ENCODE measurements at places on chromosomes 2 and 18. TPM values are rescaled to one million over a fixed set of nuclear protein-coding genes. Genes with fewer than 3 reads are reported as not detected.

- DNase-seq = no peak
These were observed 634 bp downstream of the PTPRM start for GRCh38 chr18:7567474-7568425.

DNA sequence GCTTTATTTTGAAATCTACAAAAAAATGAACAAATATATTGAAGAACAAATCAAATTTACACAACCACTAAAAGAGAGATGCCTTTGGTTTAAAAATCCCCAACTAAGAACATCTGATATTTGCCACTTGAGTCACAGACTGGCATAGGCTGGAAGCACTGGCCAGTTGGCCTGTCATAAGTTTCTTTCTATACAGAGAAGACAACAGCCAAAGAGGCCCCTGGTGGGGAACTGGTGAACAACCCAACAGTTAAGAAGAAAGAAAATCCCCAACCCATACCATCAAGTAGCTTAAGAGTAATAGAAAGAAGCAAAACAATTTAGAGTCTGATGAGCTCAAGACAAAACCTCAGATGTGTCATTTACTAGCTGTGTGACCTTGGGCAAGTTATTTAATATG is 45.5 kb downstream of the OSR1 start:
- DNase-seq = no peak

Gene DSEL
- 0.03 TPM for total RNA-seq

Gene LINC00305
- not detected for total RNA-seq

Gene IL36RN
- not detected for total RNA-seq

DNA sequence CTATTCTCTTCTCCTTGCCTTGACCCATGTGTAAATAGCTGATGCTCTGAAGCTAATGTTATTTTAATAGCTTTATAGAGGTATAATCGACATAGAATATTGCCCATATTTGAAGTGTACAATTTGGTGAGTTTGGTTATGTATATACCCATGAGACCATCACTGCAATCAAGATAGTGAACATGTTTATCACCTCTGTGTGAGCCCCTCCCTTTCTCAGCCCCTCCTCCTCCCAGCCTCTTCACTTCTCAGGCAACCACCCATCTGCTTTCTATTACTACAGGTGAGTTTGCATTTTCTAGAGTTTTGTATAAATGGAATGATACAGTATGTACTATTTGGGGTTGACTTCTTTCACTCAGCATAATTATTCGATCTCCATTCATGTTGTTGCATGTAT is 181.1 kb downstream of the INO80D start:
- DNase-seq = no peak

DNA sequence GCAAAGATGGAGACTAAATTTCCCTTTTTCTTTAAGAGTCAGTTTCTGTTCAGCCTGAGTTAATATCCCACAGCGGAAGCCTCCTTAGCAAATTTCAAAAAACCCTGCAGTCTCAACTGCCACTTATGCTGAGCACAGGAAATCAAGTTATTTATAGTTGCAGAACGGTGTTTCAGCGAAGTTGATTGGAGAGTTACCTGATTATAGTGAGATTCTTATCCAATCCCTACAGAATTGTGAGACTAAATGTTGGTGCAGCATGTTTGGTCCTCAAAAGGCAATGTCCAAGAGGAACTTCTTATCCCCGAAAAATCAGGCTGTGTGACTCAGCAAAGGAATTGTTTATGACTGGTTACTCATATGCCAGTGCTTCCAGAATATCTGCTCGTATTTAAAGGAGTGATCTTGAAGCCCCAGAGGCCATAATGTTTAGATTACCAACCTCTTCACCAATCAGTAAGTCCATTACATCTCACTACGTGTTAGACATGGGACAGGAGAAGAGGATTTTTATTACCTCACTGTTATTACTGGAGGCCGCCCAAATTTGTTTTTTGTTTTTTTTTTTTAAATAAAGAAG is 67.9 kb downstream of the LRRFIP1 start:
- no peak for DNase-seq

Gene ACVR1C
- total RNA-seq = 1.1 TPM

Gene TLX2
- total RNA-seq = 1.2 TPM

DNA sequence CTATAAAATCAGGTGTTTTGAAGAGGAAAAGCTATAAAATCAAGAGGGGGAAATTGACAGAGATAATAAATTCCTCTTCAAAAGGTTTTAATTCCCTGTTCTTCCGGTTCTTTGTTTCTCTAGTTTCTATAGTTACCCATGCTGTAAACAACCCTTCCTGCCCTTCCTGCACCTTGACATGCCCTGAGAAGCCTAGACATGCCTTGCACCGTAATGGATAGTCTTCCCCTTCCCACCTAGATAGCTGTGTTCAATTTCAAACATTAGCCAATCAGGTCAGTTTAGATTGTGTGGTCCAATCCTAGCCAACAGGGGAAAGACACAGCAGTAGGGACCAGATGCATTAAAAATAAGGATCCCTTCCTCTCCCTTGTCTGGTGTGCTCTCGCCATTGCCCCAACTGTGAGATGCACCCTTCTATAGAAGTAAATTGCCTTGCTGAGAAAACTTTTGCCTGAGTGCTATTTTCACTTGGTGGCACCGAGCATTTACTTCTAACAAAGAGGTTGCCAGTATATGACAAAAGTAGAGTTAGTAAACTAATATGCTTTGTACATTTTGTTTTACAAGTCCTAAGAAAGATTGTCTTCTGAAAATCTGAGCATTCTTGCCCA is 27.1 kb downstream of the SULT1C4 start:
- no peak for DNase-seq

DNA sequence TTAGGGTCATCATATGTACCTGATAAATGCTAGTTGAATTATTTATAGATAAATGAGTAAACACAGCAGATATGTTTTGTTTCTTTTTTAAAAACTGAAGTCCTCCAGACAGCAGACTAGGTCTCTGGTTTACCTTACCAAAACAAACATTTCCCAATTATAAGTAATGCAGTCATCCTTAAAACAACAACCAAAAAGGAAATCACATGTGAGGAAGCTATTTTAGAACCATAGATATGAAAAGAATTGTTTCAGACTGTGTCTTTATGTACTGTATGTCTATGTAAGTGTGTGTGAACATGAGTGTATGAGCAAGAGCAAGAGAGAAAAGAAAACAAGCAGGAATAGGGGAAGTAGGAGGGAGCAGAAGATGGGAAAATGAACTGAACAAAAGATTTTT is 441.0 kb downstream of the CPS1 start:
- no peak for DNase-seq

DNA sequence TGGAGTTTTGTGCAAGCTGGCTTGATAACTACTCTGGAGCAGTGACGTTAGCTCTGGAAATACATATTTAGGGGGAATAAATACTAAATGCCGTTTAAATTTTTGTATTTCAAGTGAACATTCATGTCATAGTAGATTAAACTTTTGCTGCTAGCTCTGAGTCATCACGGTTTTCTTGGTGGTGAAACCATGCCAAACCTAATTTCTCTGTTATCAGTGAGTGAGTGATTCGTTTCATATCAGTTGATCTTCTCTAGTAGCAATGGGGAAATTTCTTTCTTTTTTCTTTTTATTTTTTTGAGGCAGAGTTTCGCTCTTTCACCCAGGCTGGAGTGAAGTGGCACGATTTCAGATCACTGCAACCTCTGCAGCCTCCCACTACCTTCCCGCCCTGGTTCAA is 211.1 kb downstream of the PTPRM start:
- no peak for DNase-seq

- no peak for DNase-seq
These were observed 87.6 kb downstream of the THADA start for GRCh38 chr2:43508209-43508608.

DNA sequence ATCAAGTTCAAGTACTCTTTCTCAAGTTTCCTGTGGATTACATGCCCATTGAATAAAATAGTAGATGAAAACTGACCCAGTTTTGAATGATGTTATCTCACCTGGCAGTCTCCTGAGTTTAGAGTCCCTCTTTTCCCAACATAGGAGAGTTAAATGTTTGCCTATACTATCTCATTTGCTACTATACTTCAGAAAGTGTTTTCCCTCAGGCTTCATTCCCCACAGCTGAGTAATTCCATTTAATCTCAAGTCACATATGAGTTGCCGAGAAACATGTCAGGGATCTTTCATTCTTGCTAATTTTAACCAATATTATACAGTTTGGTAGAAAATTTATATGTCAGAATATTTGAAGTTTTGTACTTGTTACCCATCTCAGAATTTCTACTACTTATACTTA is 150.4 kb upstream of the CDH19 start:
- no peak for DNase-seq

Gene RPRM
- total RNA-seq = 0.20 TPM

GRCh38 chr2:16654833-16655444 is 10.7 kb downstream of the CYRIA start:
- no peak for DNase-seq

GRCh38 chr2:42844901-42845821 is 52.8 kb upstream of the HAAO start:
- no peak for DNase-seq

GRCh38 chr2:211035548-211036185 is 479.3 kb downstream of the CPS1 start:
- no peak for DNase-seq

- no peak for DNase-seq
These were observed 30.5 kb downstream of the TCF7L1 start for GRCh38 chr2:85163675-85164074.

Gene MAP3K19
- total RNA-seq = not detected

Gene MYCN
- not detected for total RNA-seq

- DNase-seq = no peak
These were observed 64.0 kb upstream of the ZEB2 start for GRCh38 chr2:144583741-144584453.

Gene RFTN2
- total RNA-seq = not detected

Gene SEPTIN10
- total RNA-seq = 0.13 TPM

DNA sequence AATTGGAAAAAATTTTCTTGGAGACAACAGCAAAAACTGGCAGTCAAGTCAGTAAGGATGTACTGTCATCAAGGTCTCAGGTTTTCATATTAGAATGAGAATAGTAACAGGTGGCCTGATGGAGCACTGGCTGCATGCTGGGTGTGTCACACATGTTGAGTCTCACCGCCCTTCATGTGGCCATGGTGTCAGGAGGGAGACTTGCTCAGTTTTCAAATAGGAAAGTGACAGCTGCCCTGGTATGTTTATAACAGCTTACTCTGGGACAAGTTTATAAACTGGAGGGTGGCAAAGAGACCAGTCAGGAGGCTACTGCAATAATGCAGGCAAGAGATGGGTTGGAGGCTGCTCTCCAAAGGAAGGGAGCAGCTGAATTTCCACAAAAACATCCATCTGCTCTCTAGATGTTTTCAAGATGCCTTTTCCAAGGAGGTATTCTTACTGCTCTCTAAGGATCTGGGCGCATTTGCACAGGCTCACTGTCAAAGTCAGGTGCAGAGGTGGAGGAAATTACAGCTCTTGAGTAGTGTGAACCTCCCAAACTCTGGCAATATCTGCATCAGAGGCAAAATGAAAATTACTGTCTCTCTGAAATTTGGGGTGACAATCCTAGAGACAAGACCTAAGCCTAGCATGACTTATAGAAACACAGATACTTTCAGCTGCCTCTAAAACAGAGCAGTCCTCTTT is 321.9 kb upstream of the RAB12 start:
- no peak for DNase-seq

Gene RAPGEF4
- total RNA-seq = 0.31 TPM

DNA sequence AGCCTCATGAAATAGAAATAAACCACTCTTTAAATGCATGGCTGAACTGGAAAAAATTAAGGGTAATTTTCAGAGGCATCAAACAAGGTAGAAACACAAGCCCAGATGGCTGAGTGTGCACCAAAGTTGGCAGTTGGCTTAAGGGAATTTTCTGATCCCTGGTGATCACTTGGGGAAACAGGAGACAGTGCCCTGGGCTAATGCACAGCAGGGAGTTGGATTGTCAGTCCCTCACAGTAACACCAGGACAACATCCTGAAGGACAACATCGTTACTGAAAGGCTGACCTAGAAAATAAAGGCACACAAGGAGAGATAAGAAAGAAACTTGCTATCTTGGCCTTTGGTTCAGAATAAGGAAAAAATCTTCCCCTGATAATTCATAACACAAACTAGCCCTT is 417.0 kb downstream of the SLC4A3 start:
- DNase-seq = no peak

DNA sequence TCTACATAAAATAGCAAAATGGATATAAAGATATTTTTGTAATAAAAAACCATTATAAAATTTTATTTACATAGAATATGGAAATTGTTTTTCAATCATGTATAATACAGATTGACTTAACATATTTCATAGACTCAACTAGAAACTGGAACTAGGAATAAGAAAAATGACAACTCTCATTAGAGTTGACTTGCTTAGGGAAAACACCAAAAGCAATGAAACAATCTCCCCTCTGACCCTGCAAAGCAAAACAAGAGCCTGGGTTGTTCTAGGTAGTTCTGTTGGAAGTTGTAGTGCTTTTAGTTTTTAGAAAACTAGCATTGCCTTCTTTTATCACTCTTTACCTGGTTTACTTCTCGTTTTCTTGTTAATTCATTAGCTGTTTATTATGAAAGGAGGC is 32.2 kb upstream of the MTIF2 start:
- DNase-seq = no peak

Gene ALPI
- not detected for total RNA-seq

- DNase-seq = no peak
These were observed 706 bp downstream of the UBXN2A start for GRCh38 chr2:23940718-23941620.

Gene GCA
- 14.5 TPM for total RNA-seq

Gene TACR1
- total RNA-seq = not detected

DNA sequence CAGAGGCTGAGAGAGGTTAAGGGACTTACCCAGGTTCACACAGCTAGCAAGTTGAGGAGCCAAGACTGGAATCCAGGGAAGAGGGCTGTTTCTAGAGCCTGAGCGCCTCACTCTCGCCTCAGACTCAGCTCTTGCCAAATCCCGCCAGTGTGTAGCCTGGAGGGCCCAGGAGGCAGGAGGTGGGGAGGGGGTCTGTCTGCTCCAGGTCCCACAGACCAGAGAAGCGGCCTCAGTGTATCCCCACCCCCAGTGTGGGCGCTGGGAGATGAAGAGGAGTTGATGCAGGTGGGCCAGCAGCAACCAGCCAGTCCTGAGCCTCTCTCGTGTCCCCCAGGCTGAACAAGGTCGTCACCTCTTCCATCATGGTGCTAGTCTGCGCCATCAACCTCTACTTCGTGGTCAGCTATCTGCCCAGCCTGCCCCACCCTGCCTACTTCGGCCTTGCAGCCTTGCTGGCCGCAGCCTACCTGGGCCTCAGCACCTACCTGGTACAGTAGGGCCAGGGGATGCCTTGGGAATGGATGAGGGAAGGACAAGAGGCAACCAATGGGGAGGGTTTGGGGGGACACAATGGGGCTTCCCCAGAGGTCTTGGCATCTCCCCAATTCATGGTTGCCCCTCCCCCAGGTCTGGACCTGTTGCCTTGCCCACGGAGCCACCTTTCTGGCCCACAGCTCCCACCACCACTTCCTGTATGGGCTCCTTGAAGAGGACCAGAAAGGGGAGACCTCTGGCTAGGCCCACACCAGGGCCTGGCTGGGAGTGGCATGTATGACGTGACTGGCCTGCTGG is 5.2 kb upstream of the CTDSP1 start:
- no peak for DNase-seq

DNA sequence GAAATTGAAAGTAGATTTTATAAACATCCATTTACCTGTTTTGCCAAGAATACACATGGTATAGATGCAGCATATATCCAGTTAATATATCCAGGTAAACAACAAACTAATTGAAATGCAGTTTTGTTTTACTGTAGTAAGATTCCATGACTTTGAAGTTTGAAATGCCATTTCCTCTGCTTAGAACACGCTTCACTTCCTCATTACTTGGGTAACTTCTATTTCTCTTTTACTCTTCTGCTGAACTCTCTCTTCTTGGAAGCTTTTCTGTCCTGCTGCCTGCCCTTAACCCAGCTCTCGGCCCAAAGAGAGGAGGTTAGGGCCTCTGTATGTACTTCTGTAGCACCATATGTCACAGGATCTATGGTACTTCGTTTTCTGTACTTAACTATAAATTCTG is 14.1 kb upstream of the IL1RL2 start:
- DNase-seq = no peak

Gene CRYBA2
- not detected for total RNA-seq

Data from activated T-helper 1 cell treated with anti-CD3 and anti-CD28 coated beads, Interleukin-12 subunit alpha, Interleukin-12 subunit beta, Interleukin-2, Interleukin-4 antibody, amounts not matched to agents 30 ng/mL and 10 ng/mL and 1 ng/mL, durations not matched to agents 14 hours and 24 hours and 36 hours (primary cell).